Effector memory CD8-positive, alpha-beta T cell (primary cell): ENCODE measurements at places on chromosomes 2 and 18.
A peak's percentile ranks its signal among the peaks of the same experiment; 100 is the strongest.

- no peaks in the 10 kb centered on the region for H3K36me3 ChIP-seq
- peaks cover 4% of the 10 kb centered on the region for H3K4me1 ChIP-seq
- no peak overlapping the region for H3K4me3 ChIP-seq
- no peak overlapping the region for H3K27ac ChIP-seq
Measured at GRCh38 chr2:196113061-196113974, 44.7 kb upstream of the DNAH7 start.

DNA sequence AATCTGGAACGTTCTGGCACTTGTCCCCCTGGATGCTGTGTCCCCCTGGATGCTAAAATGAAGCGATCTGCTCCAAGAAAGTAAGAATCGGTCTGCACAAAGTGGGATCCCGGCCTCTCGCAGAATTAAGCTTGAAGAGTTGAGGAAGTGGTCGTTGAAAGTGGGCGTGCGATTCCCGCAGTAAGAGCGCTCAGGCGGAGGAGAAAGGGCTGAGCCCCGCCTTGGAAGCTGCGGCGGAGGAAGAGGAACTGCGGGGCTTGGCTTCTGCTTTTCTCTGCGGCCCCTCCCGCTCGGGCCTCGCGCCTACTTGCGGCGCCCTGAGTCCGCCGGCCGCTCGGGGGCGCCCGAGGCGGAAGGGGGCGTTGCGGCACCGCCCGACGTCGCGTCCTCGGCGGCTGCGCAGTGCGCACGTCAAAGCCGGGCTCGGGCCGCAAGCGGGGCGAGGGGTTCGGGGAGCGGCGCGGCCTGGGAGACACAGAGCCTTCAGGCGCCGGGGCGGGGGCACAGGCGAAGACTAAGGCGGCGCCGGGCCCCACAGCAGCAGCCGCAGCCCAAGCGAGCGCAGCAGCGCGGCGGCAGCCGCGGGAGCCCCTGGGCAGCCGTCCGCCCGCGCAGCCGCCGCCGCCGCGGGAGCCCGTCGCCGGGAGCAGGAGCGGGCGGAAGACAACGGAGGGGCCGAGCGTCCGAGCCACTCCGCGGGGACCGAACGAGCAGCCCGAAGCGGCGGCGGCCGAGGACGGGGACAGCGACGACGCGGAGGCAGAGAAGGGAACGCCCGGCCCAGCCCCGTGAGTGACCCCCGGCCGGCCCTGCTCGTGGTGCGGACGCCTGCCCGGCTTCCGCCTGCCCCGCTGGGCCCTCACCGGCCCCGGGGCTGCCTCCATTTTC is at the start of gene CAB39:
Gene CAB39 (plus strand): TSS at position 400 of the 888 bp plus-strand sequence. CDS start 47,160 bp downstream, outside the sequence.
- no peaks in the 10 kb centered on the region for H3K27me3 ChIP-seq
- H3K4me3 ChIP-seq: peak within 1 kb of the TSS; percentile 98
- DNase-seq: peak; percentile 82
- H3K36me3 ChIP-seq: peaks cover 16% of the 10 kb centered on the region

- H3K4me3 ChIP-seq: no peak overlapping the region
- peaks cover 20% of the 10 kb centered on the region for H3K27me3 ChIP-seq
- H3K4me1 ChIP-seq: no peaks in the 10 kb centered on the region
Measured at GRCh38 chr2:157269922-157270321, 12.4 kb downstream of the GALNT5 start.

- no peaks in the 10 kb centered on the region for H3K36me3 ChIP-seq
- H3K4me1 ChIP-seq: no peaks in the 10 kb centered on the region
- no peak overlapping the region for H3K27ac ChIP-seq
- no peaks in the 10 kb centered on the region for H3K27me3 ChIP-seq
- no peak overlapping the region for H3K4me3 ChIP-seq
Measured at GRCh38 chr2:193868833-193869232, 1674.1 kb upstream of the TMEFF2 start.

DNA sequence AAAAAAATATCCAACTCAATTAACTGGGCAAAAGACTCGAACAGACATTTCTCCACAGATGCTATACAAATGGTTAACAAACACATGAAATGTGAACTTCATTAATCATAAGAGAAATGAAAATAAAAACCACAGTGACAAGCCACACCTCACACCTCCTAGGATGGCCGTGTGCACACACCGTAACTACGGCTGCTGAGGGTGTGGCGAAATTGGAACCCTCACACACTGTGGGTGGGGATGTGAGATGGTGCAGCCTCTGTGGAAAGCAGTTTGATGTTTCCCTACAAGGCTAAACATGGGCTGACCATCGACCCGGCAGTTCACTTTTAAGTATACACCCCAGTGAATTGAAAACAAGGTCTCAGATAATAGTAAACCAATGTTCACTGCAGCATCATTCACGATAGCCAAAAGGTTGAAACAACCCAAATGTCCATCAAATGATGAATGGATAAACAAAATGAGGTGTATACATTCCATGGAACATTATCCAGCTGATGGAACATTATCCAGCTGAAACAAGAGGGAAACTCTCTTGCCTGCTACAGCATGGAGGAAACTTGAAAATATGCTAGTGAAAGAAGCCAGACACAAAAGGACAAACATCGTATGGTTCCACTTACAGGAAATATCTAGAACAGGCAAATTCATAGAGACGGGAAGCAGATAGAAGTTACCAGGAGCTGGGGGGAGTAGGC is 32.2 kb downstream of the ZAP70 start:
- H3K4me1 ChIP-seq: peaks cover 72% of the 10 kb centered on the region
- H3K27me3 ChIP-seq: no peaks in the 10 kb centered on the region
- peak overlapping the region; percentile 60 for H3K4me3 ChIP-seq

- H3K4me1 ChIP-seq: peaks cover 7% of the 10 kb centered on the region
- peaks cover 37% of the 10 kb centered on the region for H3K27me3 ChIP-seq
- peak overlapping the region; percentile 74 for H3K27ac ChIP-seq
- peaks cover 7% of the 10 kb centered on the region for H3K36me3 ChIP-seq
- DNase-seq: no peak
- peak overlapping the region; percentile 84 for H3K4me3 ChIP-seq
Measured at GRCh38 chr2:9951272-9951521, 296 bp upstream of the GRHL1 start.

DNA sequence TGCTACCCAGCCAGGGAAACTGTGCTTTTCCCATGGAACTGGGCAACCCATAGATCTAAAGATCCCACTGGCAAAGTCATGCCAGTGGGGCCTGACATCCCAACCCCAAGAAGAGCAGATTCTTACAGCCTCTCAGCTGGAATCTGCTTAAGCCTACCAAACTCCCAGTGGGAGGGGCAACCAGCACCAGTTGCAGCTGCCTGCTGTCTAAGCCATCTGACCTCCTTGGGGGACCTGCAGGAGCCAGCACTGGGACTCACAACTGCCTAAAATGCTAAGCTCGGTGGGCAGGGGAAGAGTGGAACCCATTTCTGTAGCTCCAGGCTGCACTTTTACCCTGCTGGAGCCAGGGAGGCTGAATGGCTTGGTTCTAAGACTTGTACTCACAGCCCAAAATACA is 770.7 kb upstream of the SLC8A1 start:
- no peak overlapping the region for H3K27ac ChIP-seq
- H3K4me3 ChIP-seq: no peak overlapping the region
- no peaks in the 10 kb centered on the region for H3K27me3 ChIP-seq

GRCh38 chr2:95350368-95350767 is 52.1 kb upstream of the FAHD2A start:
- no peak for DNase-seq
- no peak overlapping the region for H3K27ac ChIP-seq
- H3K4me3 ChIP-seq: no peak overlapping the region
- H3K27me3 ChIP-seq: peaks cover 12% of the 10 kb centered on the region
- no peaks in the 10 kb centered on the region for H3K4me1 ChIP-seq
